ENCODE measurements at places on chromosomes 1 and 21. TPM values are rescaled to one million over a fixed set of nuclear protein-coding genes. Genes with fewer than 3 reads are reported as not detected.

NPHS2 gene
- total RNA-seq = not detected

LYPLAL1 gene
- 10.0 TPM for total RNA-seq

SELP gene
- total RNA-seq = not detected

NOS1AP gene
- 0.30 TPM for total RNA-seq

HSD3B1 gene
- total RNA-seq = not detected
